ENCODE measurements at places on chromosomes 5 and 9.

DNA sequence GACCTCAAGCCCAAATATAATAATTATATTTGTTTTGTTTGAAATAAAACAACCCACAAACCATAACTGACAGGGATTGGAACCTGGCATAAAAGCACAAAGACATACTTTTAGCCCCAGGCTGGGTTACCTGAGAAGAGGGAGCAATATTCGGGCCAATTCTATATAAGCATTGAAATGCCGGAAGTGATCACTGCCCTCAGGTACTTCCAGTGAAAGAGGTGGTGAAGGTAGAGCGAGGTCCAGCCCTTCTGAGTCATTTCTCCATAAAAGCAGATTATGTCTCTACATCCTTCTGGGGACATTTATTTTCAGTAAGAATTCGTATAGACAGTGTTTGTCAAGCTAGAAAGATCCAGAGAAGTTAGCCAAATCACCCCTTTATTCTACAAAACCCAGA lies 59.6 kb downstream of the GCNT4 start:
- DNase-seq = no peak

- no peak for DNase-seq
Measured at GRCh38 chr5:172553903-172554302, 87.2 kb upstream of the NEURL1B start.

DNA sequence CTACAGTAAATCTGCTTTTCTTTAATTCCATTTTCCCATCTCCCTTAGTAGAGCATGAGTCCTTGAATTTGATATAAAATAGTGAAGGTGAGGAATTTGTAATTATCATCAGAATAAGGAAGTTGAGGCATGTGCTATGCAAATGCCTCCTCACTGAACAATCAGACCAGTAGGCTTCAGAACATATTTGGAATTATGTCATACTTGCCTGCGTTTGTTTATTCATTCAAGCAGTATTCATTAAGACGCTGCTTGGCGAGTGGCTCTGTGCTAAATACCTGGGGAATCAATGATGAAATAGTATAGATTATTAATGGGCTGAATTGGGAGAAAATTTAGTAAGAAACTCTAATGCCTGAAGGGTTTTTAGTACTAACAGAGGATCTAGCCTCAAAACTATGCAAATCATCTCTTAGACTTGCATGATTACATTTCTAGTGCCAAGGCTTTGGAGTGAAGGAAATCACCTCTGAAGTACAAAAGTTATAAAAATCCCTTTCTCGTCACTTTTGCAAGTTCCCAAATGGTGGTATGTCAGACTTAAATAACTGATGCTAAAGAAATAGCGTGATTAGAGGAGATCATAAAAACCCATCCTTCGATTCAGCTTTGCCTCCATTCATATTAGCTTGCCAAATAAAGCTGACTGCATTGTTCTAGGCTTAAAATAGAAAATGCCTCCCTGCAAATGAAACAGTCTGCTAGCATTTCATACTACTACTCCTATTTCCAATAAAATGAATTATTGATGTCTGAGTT lies 141.7 kb downstream of the PCSK5 start:
- DNase-seq = no peak

DNA sequence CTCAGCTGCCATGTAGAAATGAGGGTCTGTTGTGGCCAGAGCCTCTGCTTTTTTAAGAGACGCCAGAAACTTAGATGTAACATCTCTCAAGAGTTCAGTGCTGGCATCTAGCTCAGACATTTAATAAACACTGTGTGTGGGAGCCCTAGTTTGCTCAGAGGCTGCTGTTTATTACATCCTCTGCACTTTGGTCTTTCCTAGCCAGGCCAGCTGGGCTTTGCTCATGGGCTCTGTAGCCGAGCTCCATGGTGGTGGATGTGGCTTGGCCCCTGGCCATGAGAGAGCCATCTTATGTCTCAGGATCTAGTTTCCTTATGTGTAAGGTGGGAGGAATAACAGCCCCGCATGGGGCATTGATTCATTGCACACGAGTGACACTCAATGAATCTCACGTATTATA lies 30.0 kb downstream of the ARHGEF37 start:
- no peak for DNase-seq

DNA sequence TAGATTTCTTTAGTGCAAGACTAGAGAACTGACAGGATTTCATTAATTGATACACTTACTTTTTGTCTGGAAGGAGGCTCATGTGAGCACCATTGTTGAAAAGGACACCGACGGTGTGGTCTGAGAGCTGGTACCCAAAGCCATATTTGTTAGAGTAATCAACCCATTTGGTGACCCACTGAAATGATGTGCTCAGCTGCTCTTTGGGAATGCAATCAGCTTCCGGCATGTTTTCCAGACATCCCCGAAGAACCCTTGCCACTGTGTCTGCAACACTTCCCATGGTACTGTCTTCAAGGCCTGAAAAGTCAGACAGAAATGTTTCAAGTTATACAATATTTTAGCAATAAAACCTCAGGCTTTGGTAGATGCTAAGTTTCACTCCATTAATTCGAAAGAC lies 4.4 kb downstream of the PLK2 start:
- no peak for DNase-seq

DNA sequence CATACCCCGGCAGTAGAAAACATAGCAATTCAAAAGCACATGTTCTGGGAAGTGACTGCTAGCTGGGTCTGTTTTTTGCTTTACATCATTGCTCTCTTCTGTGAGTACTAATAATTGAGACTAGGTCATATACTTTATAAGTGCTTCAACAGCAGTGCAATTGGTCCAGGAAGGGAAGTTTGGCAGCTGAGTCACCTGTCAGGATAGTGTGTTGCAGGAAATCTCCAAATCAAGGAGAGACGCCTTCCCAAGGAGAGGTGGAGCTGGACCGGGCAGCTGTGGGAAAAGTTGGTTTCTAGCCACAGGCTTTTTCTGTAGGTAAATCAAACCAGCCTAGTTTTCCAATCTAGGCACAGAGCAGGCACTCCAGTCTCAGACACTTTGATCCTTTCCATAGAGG lies 330.1 kb downstream of the ENC1 start:
- DNase-seq = no peak

DNA sequence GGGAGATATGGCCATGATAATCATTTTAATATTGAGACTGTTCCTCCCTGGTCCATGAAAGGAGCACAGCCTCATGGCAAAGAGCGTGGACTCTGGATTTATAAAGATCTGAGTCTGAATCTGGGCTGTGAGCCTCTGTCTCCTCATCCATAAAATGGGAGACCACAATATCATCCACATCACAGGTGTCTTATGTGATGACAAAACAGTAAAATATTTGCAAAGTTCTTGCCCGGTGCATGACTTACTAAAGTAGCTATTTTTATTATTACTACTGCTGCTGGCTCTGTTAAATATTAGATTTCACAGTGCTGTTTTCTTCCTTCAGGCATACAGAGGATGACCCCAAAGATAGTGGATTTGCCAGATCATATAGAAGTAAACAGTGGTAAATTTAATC lies 74.1 kb downstream of the TEK start:
- DNase-seq = no peak

GRCh38 chr5:176609724-176610434 lies at the start of gene GPRIN1:
Gene GPRIN1 (minus strand): TSS chr5:176610156. CDS start chr5:176599834, 10,322 bp downstream.
- DNase-seq = no peak

DNA sequence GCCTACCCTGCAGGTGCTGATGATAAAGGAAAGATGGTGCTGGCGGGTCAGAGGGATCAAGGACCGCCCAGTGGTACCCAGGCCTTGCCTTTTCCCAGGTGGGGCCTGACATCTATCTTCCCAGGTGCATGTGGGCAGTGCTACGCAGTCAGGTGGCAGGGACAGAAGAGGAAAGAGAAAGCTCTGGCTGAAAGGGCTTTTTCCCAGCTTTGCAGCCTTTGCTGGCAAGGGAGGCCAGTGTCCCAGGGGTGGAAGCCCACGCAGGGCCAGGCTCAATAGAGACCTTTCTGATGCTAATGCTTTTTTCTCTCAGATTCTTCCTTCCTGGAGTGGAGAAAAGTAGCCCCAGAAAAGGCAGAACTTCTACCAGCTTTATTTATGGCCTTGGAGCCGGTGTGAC lies 36.7 kb downstream of the FABP6 start:
- DNase-seq = no peak

Measured in stimulated activated CD4-positive, alpha-beta T cell treated with anti-CD3 and anti-CD28 coated beads, Interleukin-1b, Interleukin-23, amount 100 ng/mL, for 1 hour (primary cell).